Omental fat pad (tissue), 4 donors: ENCODE measurements at places on chromosomes 2 and 18.

GRCh38 chr2:162333968-162334367 lies 10.0 kb upstream of the GCA start:
- DNase-seq: no peak

GRCh38 chr2:70887550-70888246 lies 48.0 kb upstream of the ATP6V1B1 start:
- DNase-seq: no peak

- no peak for DNase-seq
Observed at GRCh38 chr2:116917196-116917595, 897.3 kb upstream of the DDX18 start.

DNA sequence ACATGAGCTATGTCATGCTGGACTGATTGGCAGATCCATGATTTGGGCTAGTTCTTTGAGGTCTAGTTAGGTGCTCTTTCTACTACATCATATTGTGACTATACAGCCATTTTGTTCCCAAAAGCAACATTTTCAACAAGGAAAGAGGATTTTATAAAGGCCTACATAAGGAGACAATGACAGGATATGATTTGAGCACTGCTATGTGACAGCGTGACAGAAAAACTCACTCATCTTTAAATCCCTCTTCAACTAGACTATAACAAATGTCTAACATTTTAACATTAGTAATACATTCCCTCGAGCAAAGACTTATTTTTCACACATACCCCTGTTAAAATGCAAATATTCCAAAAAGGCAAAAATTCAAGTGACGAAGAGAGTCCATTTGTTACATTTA lies 209.6 kb upstream of the CHST9 start:
- no peak for DNase-seq

GRCh38 chr2:55901941-55902340 lies 21.6 kb downstream of the EFEMP1 start:
- no peak for DNase-seq

GRCh38 chr18:11050966-11051365 lies 98.4 kb downstream of the PIEZO2 start:
- no peak for DNase-seq
